ENCODE measurements at places on chromosomes 5 and 9.

DNA sequence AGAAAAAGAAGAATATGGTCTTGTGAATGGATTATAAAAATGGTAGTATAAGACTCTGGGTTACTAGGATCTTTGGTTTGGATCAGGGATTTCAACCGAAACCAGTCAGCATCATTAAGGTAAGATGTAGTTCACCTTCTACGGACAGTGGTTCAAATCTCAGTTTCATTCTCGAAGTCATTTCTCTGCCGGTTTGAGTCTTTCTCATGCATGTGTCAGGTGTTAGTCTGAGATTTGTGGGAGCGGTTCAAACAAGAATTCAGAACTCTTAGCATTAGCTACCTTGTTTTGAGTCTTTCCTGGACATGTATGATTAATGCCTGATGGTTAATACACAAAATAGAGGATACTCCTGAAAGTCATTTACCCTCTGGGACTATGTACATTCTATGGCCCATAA is 735.9 kb upstream of the NUDT12 start:
- no peak for DNase-seq

DNA sequence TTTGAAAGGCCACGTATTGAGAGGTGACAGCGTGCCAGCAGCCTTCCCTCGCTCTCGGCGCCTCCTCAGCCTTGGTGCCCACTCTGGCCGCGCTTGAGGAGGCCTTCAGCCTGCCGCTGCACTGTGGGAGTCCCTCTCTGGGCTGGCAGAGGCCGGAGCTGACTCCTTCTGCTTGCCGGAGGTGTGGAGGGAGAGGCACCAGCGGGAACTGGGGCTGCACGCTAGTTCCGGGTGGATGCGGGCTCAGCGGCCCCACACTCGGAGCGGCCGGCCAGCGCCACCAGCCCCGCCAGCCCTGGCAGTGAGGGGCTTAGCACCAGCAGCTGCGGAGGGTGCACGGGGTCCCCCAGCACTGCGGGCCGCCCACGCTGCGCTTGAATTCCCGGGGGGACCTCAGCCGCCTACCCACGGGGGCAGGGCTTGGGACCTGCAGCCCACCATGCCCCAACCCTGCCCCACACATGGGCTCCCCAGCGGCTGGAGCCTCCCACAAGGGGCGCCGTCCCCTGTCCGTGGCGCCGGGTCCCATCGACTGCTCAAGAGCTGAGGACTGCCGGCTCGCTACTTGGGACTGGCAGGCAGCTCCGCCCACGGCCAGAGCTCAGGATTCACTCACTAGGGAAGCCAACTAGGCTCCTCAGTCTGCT is 4.4 kb upstream of the OTULINL start:
- no peak for DNase-seq

DNA sequence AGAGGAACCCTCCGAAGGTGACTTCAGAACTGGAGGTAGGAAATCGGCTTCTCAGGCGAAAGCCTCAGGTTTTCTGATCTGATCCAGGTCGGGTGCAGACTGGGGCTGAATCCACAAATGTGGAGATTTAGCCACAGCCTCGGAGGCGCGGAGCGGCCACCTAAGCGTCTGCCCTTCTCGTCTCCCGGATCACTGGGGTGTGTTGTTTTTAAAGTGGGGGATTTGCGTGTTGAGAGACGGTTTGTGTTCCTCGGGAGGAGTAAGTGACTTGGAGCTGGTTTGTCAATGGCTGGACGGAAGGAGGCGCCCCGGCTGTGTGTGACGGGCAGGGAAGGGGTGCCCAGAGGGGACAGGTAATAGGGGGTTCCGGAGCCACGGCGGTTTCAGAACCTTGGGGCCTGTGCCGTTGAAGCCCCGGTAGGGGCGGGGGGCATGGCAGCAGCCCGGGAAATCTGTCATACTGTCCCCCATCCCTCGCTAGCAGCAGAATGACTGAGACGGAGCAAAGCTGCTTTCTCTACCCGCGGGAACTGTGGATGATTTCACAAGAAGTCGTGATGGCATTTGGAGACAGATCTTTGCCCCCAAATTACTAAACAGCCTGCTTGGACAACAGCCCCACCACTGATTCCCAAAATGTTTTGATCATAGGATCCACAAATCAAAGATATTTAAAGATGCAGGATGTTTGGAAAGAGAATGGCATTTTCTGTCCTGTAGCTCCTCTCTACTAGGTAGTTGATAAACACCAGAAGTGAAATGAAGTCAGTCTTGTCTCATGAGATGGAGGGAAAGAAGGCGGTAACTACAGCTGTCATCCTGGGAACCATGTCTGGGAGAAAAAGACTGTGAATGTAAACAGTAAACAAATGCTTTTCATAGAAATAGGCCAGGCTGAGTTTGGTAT is 216.5 kb downstream of the PDZD2 start:
- DNase-seq = peak; percentile 55

DNA sequence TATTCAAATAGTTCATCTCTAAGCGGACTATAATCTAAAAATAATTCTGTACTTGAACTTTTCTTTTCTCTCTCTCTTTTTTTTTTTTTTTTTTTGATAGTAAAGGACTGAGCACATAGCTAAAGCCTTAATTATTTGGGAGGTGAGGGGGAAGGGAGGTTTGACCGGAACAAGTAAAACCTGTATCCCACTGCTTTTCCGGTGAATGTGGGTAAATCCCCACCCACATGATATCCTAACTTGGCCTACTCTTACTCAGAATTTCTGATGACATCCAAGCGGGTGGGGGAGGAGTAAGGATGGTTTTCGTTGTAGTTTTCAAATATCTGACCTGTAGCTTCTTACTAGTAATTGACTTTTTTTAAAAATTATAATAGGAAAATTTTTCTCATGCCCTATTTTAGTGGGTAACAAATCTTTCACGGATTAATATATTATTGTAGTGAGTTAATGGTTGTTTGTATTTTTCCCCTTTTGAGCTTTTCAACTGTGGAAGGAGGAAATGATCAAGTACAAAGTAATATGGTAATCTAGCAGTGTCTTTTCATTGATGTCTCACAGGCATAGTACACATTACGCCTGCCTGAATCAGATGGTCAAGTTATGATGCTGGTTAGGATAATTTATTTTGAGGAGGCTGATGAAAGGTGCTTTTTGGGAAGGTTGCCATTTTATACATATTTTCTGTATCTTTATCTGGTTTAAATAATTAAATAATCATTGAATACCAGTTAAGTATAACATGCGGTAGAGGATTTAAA is 2.2 kb upstream of the ELL2 start:
- no peak for DNase-seq

DNA sequence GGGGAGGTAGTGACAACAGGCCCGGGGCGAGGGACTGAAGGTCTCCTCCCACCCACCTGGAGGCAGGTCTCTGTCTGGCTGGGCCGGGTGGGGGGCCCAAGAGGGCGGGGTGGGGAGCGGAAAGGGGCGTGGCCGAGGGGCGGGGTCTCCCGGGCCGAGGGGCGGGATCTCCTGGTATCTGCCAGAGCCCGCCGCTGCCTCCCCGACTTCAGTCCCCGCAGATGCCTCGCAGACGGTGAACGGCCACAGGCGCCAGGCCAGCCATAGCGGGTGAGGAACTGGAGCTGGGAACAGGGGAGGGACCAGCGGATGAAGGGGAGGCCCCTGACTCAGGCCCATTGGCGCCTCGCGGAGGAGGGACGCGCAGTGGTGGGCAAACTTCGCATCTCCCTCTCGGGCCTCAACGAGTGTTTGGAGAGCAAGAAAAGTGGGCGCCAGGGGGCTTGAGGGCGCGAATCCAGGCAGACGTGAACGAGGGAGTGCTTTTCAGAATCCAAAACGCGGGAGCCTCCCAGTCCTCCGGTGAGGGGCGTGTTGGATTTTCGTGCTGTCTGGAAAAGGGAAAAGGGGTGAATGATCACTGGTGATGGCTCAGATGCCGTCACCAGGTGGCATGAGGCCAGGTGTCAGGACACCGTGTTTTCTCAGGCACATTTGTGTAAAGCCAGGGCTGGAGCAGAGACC is at the start of gene ADGRD2:
Gene ADGRD2 (plus strand): TSS at position 211 of the 684 bp plus-strand sequence. CDS start 1,216 bp downstream, outside the sequence.
- peak; percentile 7 for DNase-seq

DNA sequence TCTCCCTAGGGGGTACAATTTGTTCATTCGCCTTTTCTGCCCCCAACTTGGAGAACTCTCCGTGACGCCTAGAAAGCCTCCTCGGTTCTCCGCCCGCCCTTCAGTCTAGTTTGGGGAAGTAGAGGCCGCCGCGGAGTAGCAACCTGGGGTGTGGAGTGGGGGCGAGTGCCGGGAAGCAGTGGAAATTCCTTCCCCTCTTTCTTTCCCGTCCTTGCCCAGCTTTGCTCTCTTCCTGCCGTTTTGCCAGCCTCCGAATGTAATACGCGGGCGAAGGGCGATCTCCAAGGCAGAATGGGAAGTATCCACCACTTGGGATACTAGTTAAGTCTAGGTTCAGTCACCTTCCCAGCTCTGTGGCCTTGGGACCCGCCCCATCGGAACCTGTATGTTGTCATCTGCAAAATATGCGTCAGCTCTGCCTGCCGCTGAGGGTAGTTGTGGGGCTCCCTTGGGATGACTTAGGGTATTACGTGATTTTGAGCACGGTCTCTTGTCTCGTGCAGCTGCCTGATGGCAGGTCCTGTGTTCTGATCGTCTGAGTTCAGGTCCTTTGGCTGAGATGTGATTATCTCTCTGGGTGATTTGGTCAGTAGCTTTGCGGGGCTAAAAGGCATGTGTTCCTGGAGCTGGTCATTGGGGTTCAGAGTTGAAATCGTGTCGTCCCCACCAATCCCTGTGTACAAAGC is 724 bp downstream of the PAM start:
- DNase-seq = peak; percentile 71

GRCh38 chr5:7869474-7870136 is 657 bp downstream of the MTRR start:
- no peak for DNase-seq

DNA sequence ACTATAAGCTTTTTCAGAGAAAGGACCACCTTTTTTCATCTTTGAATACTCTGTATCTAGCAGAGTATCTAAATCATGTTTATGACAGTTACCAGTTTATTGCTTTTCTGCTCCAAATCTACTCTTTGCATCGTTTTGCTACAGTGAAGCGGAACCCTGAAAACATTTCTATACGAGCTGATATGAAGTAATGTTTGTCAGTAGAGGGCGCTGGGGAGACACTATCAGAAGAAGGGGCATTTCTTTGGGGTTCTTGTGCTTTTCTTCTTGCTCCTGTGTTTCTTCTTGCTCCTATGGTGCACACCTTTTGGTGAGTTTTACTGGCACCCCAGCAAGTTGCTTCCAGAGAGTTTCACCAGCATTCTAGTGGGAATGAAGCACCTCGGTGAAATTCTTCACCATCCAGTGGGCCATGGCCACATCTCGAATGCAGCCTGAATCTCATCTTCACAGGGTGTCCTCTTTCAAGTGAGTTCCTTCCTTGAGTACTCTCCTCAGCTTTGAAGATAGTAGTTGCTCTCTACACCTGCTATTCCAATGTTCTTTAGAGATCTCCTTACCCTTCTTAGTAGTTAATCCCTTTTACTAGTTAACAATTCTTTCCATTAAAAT is 98.4 kb downstream of the FGF1 start:
- peak; percentile 63 for DNase-seq

DNA sequence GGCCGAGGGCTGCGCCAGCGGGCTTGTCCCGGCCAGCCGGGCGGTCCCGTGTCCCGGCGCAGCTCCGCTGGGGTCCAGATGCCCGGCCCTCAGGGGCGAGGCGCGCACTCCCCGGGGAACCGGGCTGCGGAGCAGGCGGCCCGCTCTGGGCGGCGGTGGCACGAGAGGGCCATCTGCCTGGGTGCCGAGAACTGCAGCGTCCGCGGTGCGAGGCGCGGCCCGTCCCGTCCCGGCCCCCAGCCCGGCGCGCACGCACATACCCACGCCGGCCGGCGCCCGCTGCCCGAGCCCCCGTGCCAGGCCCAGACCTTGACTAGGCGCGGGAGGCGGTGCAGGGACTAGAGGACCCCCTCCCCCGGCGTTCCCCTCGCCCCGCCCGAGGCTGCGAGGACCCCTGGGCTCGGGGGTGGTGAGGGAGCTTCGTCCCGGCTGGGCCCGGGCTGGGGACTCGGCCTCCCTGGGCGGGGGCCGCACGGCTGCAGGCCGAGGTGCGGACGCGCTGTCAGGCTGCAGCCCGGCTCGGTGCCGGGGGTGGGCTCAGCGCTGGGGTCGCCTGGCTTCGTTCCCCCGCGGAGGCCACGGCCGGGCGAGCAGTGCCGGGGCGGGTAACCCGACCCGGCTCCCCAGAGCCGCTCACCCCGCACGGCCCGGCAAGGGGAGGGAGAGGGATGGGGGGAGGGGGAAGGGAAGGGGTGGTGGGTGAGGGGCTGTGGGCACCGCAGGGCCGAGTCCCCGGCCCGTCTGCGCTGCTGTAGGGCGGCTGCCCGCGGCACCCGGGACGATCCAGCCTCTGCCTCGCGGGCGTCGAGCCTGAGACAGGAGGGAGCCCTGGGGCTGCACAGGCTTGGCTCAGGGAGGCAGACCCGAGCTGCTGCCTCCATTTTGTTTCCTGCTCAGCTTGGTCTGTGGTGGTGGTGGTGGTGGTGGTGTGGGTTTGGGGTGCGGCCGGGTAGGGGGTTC is 1.2 kb upstream of the NSD1 start:
- peak; percentile 16 for DNase-seq

DNA sequence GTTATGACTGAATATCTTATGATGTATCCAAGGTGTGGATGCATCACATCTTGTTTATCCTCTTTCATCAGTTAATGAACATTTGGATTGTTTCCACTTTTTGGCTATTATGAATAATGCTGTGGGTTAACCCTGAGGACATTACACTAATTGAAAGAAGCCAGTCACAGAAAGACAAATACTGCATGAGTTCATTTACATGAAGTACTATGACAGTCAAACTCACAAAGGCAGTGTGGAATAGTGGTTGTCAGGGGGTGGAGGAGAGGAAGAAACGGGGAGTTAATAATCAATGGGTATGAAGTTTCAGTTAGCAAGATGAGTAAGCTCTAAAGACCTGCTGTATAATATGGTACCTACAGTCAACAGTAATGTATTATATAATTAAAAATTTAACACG is 409.4 kb upstream of the CTNND2 start:
- DNase-seq = no peak

DNA sequence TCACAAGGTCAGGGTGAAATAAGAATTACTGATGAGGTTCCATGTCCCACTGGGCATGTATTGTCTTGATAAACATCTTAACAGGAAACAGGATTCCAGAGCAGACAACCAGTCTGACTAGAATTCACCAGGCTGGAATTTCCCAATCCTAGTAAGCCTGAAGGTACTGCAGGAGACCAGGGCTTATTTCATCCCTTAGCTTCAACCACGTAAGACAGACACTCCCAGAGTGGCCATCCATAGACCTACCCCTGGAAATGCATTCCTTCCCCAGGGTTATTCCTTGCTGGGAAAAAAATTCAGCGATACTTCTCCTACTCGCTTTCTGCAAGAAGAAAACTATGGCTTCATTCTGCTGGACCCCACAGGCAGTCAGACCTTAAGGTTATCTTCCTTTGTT is 785.4 kb downstream of the NR2F1-AS1 start:
- no peak for DNase-seq

- DNase-seq = peak; percentile 47
Observed at GRCh38 chr9:136996361-136997292, at the start of gene CLIC3. Gene CLIC3, minus strand, starts transcription at chr9:136996568. Its CDS starts 25 bp downstream, at chr9:136996543.

- peak; percentile 38 for DNase-seq
Observed at GRCh38 chr9:129697656-129698253, 32.3 kb downstream of the PRRX2 start.
